ENCODE measurements at places on chromosomes 13 and 19.

- no peak for DNase-seq
Measured at GRCh38 chr13:82947683-82948082, 934.6 kb downstream of the SLITRK1 start.

- DNase-seq, result no peak
Measured at GRCh38 chr13:37257706-37258105, 152.2 kb upstream of the CSNK1A1L start.

DNA sequence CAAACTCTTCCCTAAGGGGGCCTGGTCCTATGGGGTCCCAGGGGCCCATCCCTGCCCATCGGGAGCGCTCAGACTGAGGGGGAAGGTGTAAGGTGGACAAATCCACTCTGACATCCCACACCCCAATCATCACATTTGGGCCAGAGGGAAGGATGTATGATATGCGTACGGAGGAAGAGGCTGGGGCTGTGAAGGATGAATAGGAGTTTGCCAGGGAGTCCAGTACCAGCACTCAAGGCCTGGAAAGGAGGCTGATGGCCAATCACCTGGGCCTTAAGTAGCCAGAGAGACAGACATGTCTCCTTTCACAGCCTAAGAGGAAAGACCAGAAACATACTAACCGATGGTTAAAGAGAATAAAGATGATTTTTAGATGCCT lies 14.9 kb downstream of the TJP3 start:
- no peak for DNase-seq

DNA sequence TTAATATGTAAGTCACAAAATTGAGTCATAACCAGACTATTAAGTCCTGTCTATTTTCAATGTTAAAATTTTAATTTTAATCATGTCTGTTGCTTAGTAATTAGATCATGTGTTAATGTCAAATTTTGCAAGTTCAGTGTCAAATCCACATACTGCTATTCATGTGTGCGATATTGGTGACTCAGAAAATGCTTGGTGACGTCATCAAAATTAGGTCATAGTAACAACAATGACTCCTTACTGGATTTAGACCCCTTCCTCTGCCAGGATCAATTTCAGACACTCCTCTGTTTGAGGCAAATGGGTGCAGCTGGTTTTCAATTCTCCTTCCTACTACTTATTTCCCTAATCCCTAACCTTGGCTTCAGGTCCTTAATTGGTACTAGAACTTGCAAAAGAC lies 1394.3 kb upstream of the SLC10A2 start:
- no peak for DNase-seq

DNA sequence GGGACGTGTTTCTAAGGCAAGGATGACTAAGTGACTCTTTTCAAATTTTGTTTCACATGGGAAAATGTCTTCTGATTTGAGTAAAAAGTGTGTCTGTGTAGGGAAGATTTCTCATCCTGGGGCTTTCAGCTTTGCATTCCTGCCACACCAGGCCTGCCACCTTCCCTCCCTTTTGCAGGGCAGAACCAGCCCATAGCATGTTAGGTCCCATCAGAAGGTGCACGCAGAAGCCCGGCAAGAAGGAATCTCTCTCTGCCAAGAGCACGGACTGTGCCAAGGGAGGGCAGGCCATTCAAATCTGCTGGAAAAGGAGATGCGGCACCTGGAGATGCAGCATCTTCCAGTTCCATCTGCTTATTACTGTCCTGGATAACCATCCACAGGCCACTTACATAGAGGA lies 212.0 kb downstream of the SLC7A1 start:
- DNase-seq, result no peak

- DNase-seq, result peak; percentile 4
Measured at GRCh38 chr13:109569958-109570711, 216.2 kb downstream of the IRS2 start.

GRCh38 chr13:30355384-30355699 lies 48.0 kb upstream of the KATNAL1 start:
- peak; percentile 32 for DNase-seq

DNA sequence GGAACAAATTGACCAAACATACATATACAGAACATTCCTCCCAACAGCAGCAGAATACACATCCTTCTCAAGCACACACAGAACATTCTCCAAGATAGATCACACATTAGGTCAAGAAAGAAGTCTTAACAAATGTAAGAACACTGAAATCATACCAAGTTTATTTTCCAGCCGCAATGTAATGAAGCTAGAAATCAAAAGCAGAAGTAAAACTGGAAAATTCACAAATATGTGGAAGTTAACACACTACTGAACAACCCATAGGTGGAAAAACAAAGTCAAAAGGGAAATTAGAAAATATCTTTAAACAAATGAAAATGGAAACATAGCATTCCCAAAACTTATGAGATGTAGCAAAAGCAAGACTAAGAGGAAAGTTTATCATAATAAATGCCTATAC lies 692.6 kb downstream of the DIAPH3 start:
- no peak for DNase-seq

GRCh38 chr19:17406046-17406886 lies 836 bp upstream of the BST2 start:
- DNase-seq, result no peak

DNA sequence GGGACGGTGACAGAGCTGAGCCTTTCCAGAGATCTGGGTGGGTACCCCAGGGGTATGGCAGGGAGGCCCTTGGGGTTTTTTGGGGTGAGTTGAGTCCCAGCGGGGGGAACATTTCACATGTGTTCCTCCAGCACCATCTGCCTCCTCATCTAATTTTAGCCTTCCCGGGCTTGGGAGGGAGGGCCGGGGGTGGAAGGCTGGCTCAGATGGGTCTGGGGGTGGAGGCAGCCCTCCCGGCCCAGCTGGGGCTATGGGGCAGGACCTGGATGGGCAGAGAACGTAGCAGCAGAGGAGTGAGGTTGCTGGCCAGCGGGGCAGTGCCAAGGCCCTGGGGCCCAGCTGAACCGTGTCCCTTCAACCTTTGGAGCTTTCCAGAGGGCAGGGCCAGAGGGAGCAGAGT lies 23.5 kb downstream of the ADGRL1 start:
- DNase-seq, result no peak
